ENCODE measurements at places on chromosomes 4 and X.

- DNase-seq, result no peak
Observed at GRCh38 chr4:43271946-43272345, 379.4 kb downstream of the GRXCR1 start.

GRCh38 chrX:145003443-145003842 lies 243.9 kb upstream of the SPANXN1 start:
- DNase-seq, result no peak

DNA sequence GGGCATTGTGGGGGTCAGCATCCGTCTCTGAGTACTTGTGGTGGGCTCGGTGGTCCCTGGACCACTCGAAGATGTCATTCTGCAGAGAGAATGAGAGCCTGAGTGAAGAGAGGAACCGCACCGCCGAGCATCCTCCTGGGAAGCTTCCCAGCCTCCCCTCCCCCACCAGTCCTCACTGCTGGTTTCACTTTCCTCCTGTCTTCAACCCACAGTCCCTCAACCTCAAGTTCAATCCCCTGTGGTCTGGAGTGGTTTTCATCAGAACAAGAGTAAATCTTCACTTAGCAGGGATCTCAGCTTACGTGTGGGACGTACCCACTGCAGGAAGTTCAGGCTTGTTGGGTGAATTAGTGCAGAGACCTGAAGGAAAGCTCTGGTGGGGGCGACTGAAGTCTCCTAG lies 117.8 kb downstream of the SCD5 start:
- no peak for DNase-seq

GRCh38 chr4:54185866-54186265 lies 43.2 kb upstream of the PDGFRA start:
- no peak for DNase-seq

DNA sequence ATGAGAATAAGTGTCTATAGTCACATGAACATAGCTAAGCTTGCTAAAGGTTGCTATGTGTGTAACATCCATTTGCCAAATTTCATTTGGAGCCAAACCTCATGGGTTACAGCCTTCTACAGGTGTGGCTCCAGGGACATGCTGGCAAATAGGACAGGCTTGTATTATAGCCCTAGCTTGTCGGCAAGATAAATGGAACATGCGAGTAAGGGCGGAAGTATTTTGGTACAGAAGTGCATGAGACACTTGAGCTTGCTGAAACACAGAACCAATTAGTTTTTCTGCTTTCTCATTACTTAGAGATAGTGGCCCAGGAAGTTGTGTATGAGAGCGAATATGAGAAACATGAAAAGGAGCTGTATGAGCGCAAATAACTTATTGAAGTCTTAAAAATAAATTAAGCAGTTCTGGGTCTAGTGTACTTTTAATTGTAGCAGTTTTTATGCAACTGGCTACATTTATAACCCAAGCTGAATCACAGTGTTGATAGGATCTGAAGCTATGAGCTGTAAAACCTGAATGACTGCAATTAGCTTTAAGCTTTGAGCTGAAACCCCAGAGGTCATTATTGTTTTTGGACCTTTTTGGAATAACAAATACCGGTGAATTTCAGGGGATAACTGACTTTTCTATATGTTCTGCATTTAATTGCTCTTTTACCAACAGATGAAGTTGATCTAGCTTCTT lies 64.6 kb downstream of the KDM5C start:
- no peak for DNase-seq

GRCh38 chrX:9316096-9316495 lies 148.8 kb upstream of the TBL1X start:
- DNase-seq, result no peak

GRCh38 chr4:74714611-74715130 lies 79.7 kb downstream of the BTC start:
- DNase-seq, result no peak

DNA sequence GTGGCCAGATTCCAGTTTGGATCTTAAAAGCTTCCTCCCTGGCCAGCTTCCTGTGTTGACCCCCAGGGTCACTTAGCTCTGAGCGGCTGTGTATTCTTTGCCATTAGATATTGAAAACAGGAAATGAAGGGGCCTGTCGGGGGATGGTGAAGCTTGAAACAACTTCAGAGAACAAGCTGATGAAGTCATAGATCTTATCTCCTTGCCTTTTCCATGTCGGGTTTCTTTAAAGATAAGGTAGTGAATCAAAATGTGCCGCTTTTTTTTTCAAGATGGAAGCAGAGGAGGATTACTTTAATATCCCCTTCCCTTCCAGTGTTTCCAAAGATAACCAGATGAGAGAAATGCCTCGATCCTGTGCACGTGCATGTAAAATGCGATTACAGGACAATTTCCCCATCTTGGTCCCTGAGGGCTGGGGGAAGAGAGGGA lies 508.5 kb downstream of the MID1IP1 start:
- DNase-seq, result peak; percentile 14

DNA sequence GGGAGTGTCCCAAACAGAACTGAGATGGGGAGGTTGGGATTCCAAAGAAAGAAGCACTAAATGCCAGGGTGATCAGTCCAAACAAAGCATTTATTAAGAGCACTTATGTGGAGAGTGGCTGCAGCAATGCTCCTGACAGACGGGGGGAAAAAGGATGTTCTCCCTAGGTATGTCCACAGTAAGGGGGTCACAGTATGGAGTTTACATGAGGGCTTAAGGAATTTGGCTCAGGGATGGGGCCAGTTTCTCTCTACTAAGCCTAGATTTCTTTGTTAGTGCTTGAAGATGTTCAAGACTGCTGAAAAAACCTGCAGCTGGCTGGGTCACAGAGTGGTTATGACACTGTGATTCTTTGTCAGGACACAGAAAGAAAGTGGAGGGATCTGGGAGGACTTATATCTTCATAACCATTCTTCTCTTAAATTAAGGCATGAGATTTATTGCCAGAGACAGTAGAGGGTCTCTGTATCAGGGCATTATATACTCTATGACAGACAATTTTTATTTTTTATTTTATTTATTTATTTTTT lies 1468.0 kb downstream of the C4orf33 start:
- DNase-seq, result no peak

GRCh38 chrX:41917517-41917916 lies 5.8 kb downstream of the CASK start:
- no peak for DNase-seq

- DNase-seq, result no peak
Observed at GRCh38 chr4:102007959-102008425, 217.5 kb downstream of the BANK1 start.

Measured in A673 (cell line).